Kidney tubule cell (primary cell): ENCODE measurements at places on chromosomes 13 and 19.

DNA sequence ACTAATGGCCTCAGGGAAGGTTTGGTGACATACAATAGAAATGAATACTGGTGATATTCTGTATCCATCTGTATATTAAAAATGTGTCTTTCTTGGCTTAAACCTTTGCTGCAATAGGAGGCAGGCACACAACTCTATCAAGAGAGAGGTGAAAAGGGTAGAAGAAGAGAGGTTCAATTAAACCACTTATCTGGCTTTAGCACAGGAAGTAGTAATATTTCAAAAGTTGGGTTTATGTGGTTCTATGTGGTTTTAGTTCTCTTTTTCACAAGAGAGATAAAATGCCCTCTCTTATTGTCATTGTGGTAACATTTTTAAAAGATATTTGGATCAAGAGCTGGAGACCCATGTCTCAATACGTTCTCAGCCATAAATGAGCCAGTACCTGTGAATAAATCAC is 146.2 kb upstream of the FNDC3A start:
- DNase-seq = no peak

DNA sequence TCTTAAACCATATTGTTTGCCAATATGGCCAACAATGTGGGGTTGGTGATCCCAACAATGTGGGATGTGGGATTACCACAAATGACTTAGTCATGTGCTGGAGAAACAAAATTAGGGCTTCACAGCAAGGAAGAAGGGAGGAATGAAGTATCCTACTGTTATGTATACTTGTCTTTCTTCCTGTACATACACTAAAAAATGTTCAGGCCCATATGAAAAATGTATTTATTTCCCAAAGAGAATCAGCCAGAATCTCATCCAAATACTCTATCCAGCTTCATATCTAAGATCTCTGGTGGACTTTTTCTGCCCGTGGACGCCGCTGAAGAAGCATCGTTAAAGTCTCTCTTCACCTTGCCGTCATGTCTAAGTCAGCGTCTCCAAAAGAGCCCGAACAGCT is at the start of gene HNRNPA1L2:
HNRNPA1L2 (plus strand) TSS at position 301 of the 400 bp plus-strand sequence; CDS start at position 363, 62 bp downstream.
- no peak for DNase-seq

GRCh38 chr13:85879014-85879413 is 79.8 kb upstream of the SLITRK6 start:
- no peak for DNase-seq

DNA sequence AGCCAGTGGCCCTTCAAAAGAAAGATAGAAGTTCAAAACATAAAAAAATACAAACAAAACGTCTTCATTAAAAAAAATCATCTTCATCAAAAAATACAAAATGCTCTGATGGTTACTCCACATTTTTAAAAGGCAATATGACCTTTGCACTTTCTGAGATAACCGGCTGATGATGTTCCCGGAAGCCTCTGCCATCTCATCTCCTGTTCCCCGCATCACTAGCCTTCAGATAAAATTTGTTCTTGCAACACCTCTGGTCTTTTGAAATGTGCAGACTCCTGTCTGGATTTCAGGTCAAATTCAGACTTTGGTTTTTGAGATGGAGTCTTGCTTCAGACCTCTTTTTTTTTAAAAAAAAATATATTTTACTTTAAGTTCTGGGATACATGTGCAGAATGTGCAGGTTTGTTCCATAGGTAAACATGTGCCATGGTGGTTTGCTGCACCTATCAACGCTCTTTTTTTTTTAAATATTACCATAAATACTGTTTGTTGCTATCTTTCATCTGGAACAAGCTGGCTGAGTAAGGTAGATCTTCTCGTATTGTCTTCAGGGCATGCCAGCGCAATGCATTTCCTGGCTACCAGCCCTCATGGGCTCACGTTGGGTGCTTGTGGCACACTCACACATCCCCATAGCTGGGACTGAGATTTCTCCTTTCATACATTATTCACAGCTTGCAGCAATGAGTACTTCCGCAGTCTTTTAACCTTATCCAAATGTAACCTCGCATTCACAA is 418.9 kb upstream of the ARGLU1 start:
- no peak for DNase-seq

DNA sequence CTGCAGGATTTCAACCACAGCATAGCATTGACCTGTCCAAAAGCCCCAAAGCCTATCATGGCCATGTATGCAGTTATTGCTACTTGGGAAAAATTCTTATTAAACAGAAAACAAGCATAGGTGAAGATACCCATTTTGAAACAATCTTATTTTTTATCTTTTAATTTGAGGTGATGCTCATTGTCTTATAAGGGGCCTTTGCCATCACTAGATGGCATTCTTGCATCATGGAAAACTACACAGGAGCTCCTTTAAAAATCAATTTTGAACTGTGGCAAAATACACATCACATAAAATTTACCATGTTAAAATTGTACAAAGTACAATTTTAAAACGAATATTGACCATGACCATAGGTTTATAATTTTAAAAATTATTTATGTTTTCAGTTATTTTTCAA is 38.9 kb upstream of the ZNF835 start:
- DNase-seq = no peak

GRCh38 chr13:112902101-112902651 is 66.8 kb upstream of the MCF2L start:
- DNase-seq = peak; percentile 33
